ENCODE measurements at places on chromosomes 7 and 10. TPM values are rescaled to one million over a fixed set of nuclear protein-coding genes. Genes with fewer than 3 reads are reported as not detected.

HMX2 gene
- not detected for total RNA-seq

AKR1B15 gene
- not detected for total RNA-seq

AGR3 gene
- total RNA-seq = not detected

ITIH2 gene
- not detected for total RNA-seq

OR9A2 gene
- total RNA-seq = not detected

ZNF503 gene
- 0.72 TPM for total RNA-seq

UNCX gene
- not detected for total RNA-seq

TAS2R39 gene
- not detected for total RNA-seq

GIMAP2 gene
- 55.9 TPM for total RNA-seq

OR2A12 gene
- total RNA-seq = not detected

GNG11 gene
- 146 TPM for total RNA-seq

CPA2 gene
- not detected for total RNA-seq

FOXI2 gene
- not detected for total RNA-seq

PILRA gene
- not detected for total RNA-seq

POLR1F gene
- total RNA-seq = 21.6 TPM

AVPI1 gene
- total RNA-seq = 2.2 TPM

RGS10 gene
- total RNA-seq = 35.4 TPM

KAT6B gene
- 9.7 TPM for total RNA-seq

SLC18A3 gene
- total RNA-seq = under 0.01 TPM

LRGUK gene
- total RNA-seq = 0.18 TPM

NPSR1 gene
- not detected for total RNA-seq

CALHM3 gene
- not detected for total RNA-seq

HGF gene
- total RNA-seq = 4.0 TPM

MMD2 gene
- total RNA-seq = not detected

DMBT1 gene
- not detected for total RNA-seq

BEND7 gene
- 15.2 TPM for total RNA-seq

SCD gene
- 35.4 TPM for total RNA-seq

PHYH gene
- 7.9 TPM for total RNA-seq
